ENCODE measurements at places on chromosomes 1 and 21.

DNA sequence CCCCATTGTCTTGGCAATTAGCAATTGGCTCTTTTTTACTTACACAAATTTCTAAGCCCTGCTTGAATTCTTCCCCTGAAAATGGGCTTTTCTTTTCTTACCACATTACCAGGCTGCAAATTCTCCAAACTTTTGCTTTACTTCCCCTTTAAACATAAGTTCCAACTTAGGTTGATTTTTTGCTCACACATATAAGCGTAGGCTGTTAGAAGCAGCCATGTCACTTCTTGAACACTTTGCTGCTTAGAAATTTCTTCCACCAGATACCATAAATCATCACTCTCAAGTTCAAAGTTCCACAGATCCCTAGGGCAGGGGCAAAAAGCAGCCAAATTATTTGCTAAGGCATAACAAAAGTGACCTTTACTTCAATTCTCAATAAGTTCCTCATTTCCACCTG is 35.4 kb upstream of the KCNH1 start:
- DNase-seq = no peak

DNA sequence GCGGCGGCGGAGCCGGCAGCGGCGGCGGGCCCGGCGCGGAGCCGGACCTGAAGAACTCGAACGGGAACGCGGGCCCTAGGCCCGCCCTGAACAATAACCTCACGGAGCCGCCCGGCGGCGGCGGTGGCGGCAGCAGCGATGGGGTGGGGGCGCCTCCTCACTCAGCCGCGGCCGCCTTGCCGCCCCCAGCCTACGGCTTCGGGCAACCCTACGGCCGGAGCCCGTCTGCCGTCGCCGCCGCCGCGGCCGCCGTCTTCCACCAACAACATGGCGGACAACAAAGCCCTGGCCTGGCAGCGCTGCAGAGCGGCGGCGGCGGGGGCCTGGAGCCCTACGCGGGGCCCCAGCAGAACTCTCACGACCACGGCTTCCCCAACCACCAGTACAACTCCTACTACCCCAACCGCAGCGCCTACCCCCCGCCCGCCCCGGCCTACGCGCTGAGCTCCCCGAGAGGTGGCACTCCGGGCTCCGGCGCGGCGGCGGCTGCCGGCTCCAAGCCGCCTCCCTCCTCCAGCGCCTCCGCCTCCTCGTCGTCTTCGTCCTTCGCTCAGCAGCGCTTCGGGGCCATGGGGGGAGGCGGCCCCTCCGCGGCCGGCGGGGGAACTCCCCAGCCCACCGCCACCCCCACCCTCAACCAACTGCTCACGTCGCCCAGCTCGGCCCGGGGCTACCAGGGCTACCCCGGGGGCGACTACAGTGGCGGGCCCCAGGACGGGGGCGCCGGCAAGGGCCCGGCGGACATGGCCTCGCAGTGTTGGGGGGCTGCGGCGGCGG is 1.0 kb downstream of the ARID1A start:
- DNase-seq = no peak

DNA sequence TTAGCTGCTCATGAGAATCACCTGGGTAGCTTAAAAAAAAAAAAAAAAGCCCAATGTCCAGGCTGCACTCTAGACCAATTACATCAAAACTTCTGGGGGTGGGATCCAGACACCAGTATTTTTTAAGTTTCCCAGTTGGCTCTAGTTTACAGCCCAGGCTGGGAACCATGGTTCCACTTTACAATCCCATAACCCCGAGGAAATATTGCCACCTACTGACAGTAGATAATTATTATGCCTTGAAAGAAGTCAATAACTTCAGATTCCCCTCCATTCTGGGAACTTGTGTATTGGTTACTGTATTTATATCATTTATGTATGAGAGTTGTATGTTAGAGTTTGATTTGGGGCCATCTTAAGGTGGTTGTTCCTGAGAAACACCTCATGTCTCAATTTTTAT is 100.2 kb downstream of the SPATA46 start:
- no peak for DNase-seq

DNA sequence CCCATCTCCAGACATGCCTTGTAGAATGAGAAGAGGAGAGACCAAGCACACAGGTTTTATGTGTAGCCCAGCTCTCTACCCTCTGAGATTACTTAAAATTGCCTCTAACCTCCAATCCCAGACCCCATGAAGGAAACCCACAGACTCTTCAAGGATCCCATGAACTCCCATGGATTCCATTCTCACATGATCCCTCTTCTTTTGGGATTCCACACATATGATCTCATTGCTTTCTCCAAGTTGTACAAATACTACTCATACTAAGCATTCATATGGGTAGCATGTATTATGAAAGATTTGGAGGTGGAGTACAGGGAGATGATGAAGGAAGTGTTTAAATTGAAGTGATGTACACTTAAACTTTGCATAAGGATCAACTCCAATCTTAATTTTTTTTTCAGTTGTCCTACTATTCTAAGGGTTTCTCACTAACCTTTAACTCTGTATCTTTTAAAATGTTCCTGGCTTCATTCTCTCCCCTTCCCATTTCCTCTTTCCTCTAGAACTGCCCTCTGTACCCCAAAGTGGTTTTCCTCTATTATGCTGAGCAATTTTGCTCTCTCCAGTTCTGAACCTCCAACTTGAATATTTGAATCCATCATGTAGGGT is 41.6 kb downstream of the MFSD2A start:
- no peak for DNase-seq

DNA sequence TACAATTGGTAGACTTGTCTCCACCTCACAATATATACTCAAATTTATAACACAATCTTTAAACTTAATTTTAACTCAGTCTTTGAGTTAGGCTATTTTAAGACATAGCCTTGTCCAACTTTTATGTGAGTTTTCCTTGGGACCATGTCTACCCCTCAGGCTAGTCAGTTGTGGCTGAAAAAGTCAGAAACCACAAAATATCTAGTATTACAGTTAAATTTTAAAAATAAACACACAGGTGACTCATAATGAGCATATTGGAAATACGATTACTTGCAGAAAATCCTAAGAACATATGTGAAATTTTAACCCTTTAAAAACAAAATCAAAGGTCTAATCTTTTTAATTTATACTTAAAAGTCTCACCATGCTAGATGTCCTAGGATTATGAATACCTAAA is 4.8 kb upstream of the ASB17 start:
- no peak for DNase-seq

GRCh38 chr1:156959414-156959813 is 39.0 kb downstream of the LRRC71 start:
- DNase-seq = no peak

DNA sequence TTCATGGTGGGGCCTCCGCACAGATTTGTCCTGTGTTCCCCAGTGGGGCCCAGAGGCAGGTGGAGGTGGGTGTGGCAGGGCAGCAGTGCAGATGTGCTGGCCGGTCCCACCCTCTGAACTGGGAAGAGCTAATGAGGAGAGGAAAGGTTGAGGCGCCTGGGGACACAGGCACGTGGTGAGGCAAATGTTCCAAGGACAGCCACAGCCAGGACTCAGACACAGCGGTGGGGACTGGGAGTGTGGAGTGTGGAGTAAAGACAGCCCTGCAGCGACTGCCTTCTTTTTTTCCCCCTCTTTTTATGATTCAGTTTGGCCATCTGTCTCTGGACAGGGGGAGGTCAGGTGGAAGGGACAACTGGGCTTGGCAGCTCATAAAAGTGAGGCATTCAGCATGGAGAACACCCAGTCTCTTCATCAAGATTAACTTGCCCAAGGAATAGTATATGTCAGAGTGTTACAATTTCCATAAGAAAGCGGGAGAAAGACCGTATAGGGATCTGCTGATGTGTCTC is 104.2 kb upstream of the GCLM start:
- DNase-seq = no peak

- DNase-seq = no peak
These were observed 33.6 kb upstream of the DENND1B start for GRCh38 chr1:197808880-197809279.

DNA sequence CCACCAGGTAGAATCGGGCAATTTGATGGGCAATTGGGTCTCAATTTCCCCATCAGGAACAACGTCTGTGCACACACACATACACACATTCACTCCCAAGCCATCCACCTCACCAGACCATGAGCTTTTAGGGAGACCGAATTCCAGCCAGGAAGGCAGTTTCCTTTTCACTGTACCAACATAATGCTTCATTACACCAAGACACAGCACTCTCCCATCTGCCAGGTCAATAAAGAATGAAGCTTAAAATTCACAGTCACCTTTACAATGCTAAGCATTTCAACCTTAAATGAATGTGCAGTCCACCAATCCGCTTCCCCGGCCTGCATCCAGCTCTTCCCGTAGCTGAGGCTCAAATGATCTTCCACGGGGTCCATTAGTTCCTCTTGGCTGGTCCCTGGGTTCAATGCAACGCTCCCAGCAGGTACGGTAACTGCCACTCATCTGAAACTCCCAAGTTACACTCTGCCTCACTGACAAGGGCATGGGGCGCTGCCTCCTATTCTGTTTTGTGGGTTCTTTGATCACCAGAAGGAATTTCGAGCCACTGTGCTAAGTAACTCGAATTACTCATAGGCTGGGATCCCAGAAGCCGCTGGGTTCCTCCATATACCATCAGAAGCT is 105.0 kb downstream of the SIM2 start:
- DNase-seq = no peak

DNA sequence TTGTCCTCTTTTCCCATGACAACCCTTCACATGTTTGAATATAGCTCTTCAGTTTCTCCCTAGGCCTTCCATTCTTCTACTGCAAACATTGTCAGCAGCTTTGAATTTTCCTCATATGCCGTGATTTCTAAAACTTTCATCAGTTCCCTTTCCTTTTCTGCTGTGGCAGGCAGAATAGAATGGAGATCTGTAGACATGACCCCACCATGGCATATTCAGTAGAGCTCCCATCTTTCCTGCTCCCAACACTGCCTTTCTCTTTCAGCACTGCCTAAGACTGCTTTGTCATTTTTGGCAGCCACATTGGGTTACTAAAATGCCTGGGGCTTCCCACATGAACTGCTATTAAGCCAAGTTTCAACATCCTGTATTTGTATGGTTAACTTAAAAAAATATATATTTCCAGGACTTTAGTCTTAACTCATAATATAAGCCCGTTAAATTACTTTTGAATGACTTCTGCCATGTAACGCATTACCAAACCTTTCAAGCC is 60.9 kb downstream of the TBX19 start:
- DNase-seq = no peak

- no peak for DNase-seq
These were observed 34.2 kb upstream of the ATP5PO start for GRCh38 chr21:33949516-33950430.

GRCh38 chr1:7915826-7916500 is 24.7 kb downstream of the TNFRSF9 start:
- DNase-seq = peak; percentile 47

DNA sequence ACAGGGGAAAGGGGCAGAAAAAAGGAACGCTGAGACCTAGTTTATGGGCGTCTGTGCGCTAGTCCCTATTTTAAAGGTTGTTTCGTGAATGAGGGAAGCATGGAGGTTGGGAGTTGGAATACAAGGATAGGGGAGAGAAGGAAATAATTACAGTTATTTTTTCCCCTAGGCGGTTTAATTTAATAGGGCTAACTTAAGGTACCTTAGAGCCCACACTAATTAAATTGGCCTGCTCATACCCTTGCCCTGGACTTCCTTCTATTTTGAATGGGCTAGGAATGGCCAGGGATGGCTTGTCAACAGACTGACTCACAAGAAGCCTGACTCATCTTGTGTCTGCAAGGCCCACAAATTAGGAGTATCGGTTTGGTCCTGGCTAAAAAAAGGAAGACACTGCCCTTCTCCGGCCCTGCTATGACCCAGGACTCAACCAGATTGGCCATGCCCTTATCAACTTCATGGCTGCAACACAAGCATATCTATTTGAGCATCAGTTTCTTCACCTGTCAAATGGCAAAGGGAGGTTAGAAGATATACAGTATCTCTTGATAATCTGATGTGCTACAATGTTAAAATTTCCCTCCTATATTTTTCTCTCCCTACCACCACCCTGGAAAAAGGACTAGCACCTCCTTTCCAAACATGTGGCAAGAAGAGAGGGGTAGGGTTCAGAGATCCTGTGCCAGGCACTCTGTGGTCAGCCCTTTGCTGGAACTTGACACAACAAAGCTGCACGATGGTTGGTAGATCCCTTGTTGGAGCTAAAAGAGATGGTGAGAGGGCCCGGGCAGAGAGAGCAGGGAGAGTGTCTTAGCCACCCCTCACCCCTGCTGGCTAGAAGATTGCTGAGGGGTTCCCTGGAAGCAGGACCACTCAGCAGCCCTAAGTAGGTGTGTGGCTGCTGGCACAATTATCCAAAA is 2.2 kb upstream of the SSBP3 start:
- DNase-seq = no peak

- DNase-seq = no peak
These were observed 9.7 kb upstream of the GNG4 start for GRCh38 chr1:235659186-235659771.

DNA sequence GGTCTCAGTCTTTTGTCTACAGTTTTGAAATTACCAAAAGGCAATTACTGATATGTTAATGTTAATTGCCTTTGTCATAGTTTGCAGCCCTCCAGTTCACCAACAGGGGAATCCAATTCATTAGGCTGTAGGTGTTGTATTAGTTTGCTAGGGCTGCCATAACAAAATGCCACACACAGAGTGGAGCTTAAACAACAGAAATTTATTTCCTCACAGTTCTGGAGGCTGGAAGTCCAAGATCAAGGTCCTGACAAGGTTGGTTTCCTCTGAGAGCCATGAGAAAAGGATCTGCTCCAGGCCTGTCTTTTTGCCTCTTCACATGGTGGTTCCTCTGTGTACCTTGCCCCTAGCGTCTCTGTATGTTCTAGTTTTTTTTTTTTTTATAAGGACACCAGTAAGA is 1.3 kb downstream of the RTCA start:
- DNase-seq = no peak

- no peak for DNase-seq
These were observed 16.0 kb downstream of the TEX35 start for GRCh38 chr1:178528953-178529335.

DNA sequence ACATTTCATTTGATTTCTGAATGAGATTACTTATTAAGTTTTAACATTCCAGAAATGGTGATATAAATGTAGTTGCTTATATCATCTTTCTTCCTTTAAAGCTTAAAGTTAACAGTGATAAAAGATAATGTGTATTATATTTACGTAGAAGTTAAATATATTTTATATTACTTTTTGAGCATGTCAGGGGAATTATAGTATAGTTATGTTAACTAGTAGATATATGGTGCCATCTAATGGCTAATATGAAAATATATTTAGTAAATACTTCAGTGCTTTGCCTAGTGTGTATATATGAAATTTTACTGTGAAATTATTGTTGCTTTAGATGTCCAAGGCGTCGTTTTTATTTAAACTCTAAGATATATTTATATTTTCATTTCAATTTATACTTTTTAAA is 51.5 kb downstream of the SYT14 start:
- no peak for DNase-seq

Data from stimulated activated CD8-positive, alpha-beta memory T cell treated with anti-CD3 and anti-CD28 coated beads, Interleukin-12 subunit alpha, Interleukin-12 subunit beta, amount 100 ng/mL, for 1 hour (primary cell).